ENCODE measurements at places on chromosomes 2 and 18.
A peak's percentile ranks its signal among the peaks of the same experiment; 100 is the strongest.

GRCh38 chr2:217117523-217117922, 257.7 kb upstream of the TNP1 start:
- DNase-seq, result no peak

DNA sequence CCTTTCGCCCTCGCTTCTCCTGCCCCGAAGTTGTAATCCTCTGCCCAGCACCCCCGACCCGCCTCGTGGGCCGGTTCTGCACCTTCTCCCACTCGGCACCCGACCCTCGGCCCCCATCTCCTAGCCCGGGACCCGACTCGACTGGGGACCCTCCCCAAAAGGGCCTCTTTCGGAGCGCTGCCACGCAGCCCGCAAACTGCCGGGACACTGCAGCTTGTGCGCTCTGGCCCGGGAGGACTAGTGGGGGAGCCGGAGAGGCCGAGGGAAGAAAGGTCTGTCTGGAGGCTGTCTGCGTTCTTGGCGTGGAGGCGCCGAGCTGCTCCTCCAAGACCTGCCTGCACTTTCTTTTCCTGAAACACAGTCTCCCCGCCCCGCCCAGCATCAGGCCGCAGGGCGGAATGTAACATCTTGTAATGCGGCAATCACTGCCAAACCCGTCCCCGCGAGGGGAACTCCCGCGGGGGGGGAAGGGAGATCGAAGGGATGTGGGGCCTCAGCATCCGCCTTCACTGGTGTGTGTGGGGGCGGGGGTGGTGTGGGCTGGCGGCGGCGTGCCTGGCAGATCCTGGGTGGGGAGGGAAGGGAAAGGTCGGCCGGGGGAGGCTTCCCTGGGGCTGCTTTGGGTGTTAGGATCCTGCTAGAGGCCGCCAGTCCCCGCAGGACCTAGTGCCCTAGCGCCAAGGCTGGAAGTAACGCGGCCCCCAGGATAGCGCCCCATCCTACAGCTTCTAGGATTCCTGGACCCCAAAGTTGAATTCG, 7.4 kb downstream of the DLX2 start:
- DNase-seq, result peak; percentile 37

GRCh38 chr18:63148449-63149301, 170.9 kb downstream of the BCL2 start:
- no peak for DNase-seq

- peak; percentile 52 for DNase-seq
Observed at GRCh38 chr2:234963773-234964615, 12.2 kb downstream of the SH3BP4 start.

GRCh38 chr18:79587779-79588635, 91.6 kb upstream of the CTDP1 start:
- peak; percentile 57 for DNase-seq

GRCh38 chr2:84102274-84102673, 356.8 kb downstream of the SUCLG1 start:
- DNase-seq, result no peak

DNA sequence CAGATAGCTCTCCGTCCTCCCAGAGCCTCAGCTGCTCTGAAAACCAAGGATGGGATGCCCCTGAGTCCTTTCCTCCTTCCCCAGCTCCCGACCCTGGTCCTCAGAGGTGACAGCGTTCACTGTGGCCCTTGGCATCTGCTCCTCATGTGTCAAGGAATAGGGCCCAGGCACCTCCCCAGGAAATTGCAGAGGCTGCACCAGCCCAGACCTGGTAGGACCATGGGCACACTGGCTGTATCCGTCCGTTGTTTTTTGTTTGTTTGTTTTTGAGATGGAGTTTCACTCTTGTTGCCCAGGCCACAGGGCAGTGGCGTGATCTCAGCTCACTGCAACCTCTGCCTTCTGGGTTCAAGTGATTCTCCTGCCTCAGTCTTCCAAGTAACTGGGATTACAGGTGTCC, 37.5 kb upstream of the SLC66A3 start:
- no peak for DNase-seq

DNA sequence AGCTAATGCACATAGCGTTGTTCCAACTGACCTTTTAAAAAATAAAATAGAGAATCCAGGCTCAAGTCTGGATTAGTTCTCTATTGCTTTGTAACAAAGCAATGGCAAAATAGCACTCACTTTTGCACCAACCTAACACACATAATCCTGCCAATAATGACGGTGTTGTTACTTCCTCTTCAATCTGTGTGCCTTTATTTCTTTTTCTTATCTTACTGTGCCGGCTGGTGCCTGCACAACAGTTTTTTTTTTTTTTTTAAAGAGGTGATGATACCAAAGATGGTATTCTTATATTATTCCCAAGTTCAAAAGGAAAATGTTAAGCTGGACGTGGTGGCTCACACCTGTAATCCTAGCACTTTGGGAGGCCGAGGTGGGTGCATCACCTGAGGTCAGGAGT, 3.4 kb downstream of the PLB1 start:
- DNase-seq, result no peak

- DNase-seq, result peak; percentile 5
Observed at GRCh38 chr2:15313657-15314056, 247.5 kb downstream of the NBAS start.

GRCh38 chr2:241656190-241656741, 18.8 kb downstream of the ATG4B start:
- DNase-seq, result no peak

GRCh38 chr2:54676656-54677055, 46.8 kb upstream of the EML6 start:
- no peak for DNase-seq

- peak; percentile 52 for DNase-seq
Observed at GRCh38 chr2:74576863-74577229, 22.3 kb downstream of the DOK1 start.

- no peak for DNase-seq
Observed at GRCh38 chr2:152539424-152539823, 177.8 kb downstream of the PRPF40A start.

- DNase-seq, result no peak
Observed at GRCh38 chr2:179843541-179843940, 17.9 kb downstream of the ZNF385B start.

DNA sequence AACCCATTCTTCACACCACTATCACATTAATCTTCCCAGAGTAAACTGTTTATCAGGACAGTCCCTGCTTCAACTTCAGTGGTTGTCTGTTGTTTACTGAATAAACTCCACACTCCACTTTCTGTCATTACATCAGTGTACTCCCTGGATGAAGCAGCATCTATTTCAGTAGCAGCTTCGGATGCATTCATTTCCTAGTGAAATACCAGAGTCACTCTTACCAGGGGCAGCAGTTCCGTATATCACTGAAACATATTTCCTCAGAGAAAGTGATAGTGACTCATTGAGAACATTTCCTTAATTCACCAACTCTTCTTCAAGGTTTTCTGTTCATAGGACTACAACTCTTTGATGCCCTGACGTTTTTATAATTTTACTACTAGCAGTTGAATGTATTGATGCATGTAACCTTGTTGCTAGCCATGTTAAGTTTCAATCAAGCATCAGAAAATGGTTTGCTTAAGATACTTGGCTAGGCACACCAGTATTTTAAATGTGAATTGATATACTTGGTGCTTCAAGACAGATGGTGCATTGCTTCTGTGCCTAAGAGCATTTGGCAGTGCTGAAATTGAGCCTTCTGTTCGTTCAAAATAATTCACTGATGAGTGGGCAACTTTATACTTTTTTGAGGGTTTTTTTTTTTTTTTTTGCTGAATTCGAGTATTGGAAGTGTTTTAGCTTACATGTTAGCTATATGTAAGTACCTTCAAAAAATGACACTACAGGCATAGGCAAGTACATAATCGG, 92.3 kb downstream of the UBE2E3 start:
- no peak for DNase-seq

- no peak for DNase-seq
Observed at GRCh38 chr2:227876300-227876801, 4.9 kb downstream of the DAW1 start.

GRCh38 chr18:44973282-44973681, 292.6 kb downstream of the SETBP1 start:
- no peak for DNase-seq

GRCh38 chr2:40243581-40244187, 208.2 kb downstream of the SLC8A1 start:
- DNase-seq, result peak; percentile 15

GRCh38 chr18:77702686-77703085, 453.0 kb downstream of the GALR1 start:
- DNase-seq, result peak; percentile 51

GRCh38 chr2:233497692-233498091, 68.9 kb downstream of the USP40 start:
- no peak for DNase-seq

GRCh38 chr18:13568443-13569392, 157.6 kb downstream of the FAM210A start:
- DNase-seq, result no peak

GRCh38 chr2:224084266-224084892, 45.3 kb upstream of the SERPINE2 start:
- no peak for DNase-seq

GRCh38 chr2:86308356-86308755, 29.1 kb downstream of the REEP1 start:
- DNase-seq, result no peak

DNA sequence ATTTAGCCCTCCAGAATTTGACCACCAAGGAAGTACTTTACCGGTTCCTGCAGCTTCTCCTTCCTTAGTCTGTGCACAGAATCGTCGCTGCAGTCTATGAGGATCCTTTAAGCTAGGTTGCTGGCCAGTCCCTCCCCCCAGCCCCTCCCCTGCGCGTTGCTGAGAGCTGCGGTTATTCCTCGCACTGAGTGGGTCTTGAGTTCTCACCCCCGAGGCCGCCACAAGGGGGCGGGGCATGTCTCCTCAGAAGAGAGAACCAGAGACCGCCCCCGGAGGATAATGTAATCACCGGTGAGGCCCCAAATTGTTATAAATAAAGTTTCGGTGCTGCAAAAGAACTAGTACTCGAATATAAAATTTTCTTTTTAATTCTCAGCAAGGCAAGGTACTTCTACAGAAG, 1184.9 kb upstream of the CDH2 start:
- no peak for DNase-seq

- DNase-seq, result no peak
Observed at GRCh38 chr18:56433919-56434318, 204.5 kb downstream of the TXNL1 start.

DNA sequence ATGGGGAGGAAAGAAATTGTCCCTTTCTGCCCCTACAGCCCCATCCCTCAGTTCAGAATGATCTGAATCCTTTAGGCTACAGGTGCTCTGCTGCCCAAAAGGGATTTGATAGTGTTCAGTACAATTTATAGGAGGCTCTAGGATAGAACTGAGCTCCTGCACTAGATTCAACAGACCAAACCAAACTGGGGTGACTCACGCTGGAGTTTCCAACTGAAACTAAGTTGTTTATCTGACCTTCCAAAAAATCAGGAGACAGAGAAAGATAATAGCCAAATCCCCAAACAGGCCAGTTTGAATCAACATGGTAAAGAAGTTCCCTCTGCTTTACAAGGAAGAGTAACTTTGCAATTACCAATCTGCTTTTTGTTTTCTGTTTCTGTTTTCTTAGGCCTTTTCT, 72.7 kb upstream of the MBOAT2 start:
- no peak for DNase-seq

GRCh38 chr18:63149302-63149587, 170.3 kb downstream of the BCL2 start:
- DNase-seq, result no peak

DNA sequence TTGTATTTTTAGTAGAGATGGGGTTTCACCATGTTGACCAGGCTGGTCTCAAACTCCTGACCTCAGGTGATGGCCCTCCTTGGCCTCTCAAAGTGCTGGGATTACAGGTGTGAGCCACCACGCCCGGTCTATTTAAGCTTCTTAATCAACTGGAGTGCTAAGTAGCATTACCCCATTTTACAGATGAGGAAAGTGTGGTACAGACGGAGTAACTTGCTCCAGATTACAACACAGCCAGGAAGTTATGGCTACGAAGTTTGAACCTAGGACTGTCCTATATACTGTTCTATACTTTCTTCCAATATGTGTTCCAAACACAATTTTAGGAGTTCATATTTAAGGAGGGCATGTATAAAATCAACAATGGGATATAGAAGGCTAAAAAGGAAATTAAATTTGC, 197.7 kb downstream of the TGIF1 start:
- no peak for DNase-seq

GRCh38 chr2:121043827-121044222, 241.2 kb downstream of the TFCP2L1 start:
- DNase-seq, result no peak

- no peak for DNase-seq
Observed at GRCh38 chr2:155389224-155389623, 690.7 kb downstream of the KCNJ3 start.

DNA sequence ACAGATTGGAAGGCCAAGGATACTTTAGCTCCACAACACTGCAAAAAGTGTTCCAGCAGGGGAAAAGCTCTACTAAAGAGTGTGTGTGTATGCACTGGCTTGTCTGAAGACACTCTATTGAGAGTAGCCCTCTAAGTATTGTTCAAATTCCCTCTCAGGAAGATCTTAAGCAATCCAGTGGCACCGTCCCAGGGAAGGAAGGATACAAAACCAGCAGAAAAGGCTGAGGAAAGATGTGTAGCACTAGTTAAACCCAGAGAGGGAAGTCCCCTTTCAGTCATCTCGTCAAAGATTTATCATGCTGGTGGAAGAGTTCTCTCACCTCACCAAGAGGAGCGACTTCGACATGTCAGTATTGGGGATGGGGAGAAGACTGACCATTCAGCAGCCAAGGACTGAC, 50.5 kb downstream of the DHRS9 start:
- DNase-seq, result no peak

DNA sequence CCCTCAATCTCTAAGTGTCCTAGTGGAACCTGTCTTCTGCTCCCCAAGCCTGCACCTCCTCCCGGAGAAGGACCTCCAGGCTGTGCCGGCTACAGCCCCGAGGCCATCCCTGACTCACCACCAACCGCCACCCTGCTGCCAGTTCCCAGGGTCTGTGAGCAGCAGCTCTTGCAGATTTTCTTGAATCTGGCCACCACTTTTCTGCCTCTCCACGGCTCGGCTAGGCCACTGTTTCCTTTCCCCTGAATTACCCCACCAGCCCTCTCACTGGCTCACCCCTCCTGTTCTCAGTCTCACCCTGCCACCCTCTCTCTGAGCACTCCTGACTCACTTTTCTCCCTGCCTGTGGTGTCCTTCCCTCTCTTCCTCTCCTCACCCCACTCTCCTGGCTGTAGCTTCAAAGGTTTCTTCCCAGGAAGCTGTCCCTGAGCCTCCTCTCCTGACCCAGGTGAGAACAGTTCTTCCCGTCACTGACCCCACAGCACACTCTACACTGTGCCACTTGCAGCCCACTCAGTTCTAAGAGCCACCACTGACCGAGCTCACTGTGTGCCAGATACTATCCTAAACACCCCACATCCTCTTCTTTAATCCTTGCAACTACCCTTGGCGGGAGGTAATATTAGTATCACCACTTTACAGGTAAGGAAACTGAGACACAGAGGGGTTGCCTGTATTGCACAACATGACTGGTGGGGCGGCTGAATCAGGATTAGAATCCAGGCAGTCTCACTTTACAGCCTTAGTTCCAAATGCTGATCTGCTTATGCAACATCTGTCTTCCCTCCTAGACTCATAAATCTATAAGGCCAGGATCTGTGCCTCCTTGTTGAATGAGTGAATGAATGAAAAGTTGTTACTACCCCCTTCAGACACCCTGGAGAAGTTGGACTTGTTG, 111.6 kb downstream of the SMAD7 start:
- no peak for DNase-seq

GRCh38 chr2:33225350-33225749, 251.1 kb upstream of the RASGRP3 start:
- DNase-seq, result no peak

GRCh38 chr2:29117636-29118303, 2.6 kb downstream of the CLIP4 start:
- no peak for DNase-seq
